Stimulated activated CD4-positive, alpha-beta T cell treated with anti-CD3 and anti-CD28 coated beads, Interleukin-1b, Interleukin-23, amount 100 ng/mL, for 1 hour (primary cell): ENCODE measurements at places on chromosomes 2 and 18.

GRCh38 chr2:143936848-143937722 is 582.8 kb downstream of the ZEB2 start:
- DNase-seq: no peak

DNA sequence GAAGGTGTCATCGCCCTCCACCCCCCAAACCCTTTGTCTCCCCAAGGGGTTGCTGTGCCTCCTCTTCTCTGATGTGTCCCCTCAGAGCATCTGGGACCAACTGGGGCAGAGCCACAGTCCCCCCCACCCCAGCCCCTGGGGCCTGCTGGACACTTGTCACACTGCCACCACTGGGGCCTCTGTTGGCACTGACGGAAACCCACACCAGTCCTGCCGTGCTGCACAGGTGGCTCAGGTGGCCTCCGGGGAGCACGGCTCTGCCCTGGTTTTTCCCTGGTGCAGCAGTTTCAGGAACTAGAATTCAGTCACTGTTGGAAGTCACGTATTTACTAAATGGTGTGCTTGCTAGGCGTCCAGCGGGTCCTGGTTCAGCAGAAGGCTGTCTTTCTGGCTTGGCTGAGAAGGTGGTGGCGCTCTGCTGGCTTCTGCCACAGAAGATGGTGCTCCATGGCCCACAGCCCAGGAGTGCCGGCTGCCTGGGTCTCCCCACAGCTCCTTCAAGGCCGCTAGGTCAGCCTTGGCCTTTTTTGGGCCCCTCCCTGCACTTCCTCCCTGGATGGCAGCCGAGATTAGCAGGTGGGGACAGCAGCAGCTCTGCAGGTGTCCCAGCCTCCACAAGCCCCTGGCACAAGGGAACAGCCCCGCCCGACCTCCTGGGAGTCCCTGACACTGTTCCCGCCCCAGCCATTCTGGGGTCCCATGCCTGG is 18.6 kb upstream of the KLHL30 start:
- no peak for DNase-seq

GRCh38 chr18:45678850-45679249 is 45.1 kb upstream of the SLC14A1 start:
- no peak for DNase-seq

DNA sequence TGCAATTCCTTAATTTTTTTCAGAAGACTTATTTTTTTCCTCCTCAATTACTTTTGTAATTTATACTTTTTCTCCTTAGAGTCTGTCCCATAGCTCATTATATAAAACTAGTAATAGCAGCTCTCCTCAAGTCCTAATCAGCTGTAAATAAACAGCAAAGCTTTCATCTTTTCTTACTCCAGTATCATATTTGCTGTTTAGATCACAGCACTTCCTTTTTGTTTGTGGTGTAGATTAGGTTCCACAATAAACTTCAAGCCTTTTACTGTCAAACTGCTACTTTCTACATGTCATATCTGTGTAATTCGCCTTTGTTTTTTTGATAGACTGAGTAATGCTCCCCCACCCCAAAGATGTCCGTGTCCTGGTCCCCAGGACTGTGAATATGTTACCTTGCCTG is 25.5 kb downstream of the GCG start:
- DNase-seq: no peak

- DNase-seq: no peak
Observed at GRCh38 chr2:152407204-152407721, 72.3 kb downstream of the FMNL2 start.

- no peak for DNase-seq
Observed at GRCh38 chr2:65076345-65076710, 20.1 kb downstream of the CEP68 start.
